CD4-positive, alpha-beta T cell treated with Interleukin-4 for 1 hour (primary cell): ENCODE measurements at places on chromosomes 3 and 15.

DNA sequence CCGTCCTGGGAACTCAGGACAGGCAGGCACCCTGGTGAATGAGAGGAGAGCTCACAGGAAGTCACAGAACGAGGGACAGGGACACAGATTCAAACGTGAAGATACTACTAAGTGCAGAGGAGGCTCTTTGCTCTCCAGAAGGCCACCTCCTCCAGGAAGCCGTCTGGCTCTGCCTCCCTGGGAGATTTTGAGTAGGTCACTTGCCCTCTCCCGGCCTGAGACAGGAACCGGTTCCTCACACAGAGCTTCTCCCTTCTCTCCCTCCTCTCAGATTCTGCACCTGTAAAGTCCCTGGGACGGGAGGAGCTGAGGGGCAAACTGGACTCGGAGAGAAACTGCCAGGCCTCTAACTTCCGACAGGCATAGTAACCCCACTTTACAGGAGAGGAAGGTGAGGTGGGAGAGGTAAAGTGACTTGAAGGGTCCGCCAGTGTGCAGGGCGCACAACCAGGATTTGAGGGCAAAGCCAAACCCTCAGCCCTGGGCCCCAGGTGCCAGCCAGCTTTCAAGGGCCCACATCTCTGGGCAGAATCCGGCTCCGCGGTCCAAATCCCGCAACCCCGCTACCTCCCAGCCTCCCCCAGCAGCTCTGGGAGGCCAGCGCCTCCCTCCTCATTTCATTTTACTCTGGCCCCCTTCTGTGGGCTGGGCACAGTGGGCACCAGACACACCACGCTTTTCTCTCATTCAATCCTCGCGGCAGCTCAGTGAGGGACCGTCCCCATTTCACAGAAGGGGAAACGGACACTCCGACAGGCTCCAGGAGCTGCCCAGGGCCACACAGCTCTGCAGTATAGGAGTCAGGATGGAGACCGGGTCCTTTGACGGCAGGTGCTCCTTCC is 150.2 kb downstream of the SMAD6 start:
- DNase-seq, result no peak

DNA sequence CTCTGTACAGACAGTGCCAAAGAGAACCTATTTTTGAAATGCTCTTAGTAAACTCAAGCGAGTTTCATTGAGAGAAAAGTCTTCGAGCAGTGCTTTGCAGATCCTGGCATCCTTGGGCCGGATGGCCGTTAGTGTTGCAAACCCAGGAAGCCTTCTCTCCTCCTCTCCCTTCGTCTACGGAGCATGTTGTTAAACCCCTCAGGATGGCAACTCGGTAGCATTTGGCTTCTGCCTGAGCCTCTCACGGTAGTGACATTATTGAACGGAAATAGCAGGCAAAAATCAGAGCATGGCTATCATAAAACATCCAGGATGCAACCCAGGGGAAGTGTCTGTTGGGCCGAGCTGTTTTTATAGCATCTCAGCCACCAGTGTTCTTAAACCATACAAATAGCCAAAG is 6.7 kb upstream of the SEC13 start:
- no peak for DNase-seq

DNA sequence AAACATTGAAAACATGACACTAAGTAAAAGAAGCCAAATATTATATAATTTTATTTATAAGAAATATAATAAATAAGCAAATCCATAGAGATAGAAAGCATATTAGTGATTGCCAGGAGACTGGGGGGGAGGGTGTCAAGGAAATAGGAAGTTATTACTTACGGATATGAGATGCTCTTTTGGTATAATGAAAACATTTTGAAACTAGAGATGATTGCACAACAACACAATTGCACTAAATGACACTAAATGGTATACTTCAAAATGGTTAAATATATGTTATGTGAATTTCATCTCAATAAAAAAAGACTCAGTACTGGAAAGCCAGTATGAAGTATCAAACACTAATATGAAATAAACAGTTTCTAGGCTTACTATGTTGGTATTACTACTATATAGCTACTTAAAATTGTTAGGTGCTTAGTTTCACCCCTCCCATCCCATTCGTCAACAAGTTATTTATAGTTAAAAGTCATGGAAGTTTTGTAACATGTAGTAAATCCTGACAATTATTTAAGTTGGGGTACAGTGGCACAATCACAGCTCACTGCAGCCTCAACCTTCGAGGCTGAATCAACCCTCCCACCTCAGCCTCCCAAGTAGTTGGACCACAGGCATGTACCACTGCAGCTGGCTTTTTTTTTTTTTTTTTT is 43.7 kb downstream of the STAG1 start:
- DNase-seq, result no peak

DNA sequence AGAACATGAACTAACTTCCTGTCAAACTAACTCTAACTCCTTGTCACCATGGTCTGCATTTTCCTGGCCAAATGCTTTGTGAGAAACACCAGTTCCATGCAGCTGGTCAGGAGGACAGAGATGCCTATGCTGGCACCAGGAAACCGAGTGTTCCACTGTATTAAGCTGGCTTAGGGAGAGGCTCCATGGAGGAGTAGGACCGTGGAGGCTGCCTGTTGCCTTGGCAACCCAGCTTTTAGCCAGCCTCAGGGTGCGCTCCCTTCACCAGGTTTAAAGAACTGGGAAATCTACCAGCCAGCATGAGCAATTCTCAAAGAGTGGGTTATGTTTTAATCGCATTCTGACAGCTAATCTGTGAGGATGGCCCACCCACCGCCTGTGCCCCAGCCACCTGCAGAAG is 394.1 kb downstream of the OCA2 start:
- DNase-seq, result no peak

DNA sequence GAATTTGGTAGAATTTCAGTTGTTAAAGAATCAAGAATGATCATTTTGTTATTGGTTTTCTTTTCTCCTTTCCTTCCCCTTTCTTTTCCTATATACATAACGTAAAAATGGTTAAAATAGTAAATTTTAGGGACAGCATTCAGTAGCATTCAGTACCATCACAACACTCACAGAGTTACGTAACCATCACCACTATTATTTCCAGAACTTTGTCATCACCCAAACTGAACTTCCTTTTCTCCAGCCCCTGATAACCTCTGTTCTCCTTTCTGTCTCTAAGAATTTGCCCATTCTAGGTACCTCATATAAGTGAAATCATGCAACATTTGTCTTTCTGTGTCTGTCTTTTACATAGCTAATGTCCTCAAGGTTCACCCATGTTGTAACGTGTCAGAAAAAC is 165.3 kb downstream of the AKAP13 start:
- DNase-seq, result no peak

DNA sequence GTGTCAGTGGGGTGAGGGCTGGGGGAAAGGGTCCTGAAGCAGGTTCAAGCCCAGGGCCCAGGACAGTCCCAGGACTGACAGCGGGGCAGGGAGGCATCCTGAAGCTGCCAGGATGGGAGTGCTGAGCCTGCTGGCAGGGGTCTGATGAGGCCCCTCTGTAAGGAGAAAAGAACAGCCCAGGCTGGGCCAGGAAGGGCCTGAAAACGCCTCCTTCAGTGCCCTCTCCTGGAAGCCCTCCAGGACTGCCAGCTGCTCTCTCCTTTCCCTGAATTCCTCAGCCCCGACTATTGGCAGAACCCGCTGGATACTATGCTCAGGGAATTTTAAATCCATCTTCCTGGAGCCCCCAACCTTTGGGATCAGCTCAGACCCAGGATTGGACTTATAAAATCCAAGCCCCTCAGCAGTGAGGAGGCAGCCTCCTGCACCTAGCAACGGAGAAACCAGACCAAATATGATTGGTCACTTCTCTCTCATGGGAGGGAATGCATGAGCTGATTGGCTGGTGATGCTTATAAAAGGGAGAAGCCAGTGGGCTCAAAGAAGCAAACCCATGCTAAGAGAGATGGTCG is 203.5 kb upstream of the LINGO1 start:
- no peak for DNase-seq
